ENCODE measurements at places on chromosomes 1 and 21.

DNA sequence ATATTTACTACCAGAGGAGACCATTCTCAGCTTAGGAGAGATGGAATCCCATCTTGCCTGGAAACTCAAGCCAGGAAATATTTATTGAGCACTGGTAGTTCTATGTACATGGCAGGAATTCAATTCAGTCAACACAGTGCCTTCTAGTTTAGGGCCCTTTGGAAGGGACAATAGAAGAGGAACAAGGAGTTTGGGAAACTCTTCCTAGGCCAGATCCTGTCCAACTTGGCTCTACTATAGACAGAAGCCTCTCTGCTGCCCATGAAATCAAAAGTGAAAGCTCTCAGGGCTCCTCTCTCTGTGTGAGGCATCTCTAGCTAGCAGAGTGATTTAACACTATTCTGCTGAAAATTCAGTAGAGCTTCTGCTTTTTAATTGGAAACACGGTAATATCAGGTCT lies 244.6 kb upstream of the MAP1LC3C start:
- DNase-seq: no peak

DNA sequence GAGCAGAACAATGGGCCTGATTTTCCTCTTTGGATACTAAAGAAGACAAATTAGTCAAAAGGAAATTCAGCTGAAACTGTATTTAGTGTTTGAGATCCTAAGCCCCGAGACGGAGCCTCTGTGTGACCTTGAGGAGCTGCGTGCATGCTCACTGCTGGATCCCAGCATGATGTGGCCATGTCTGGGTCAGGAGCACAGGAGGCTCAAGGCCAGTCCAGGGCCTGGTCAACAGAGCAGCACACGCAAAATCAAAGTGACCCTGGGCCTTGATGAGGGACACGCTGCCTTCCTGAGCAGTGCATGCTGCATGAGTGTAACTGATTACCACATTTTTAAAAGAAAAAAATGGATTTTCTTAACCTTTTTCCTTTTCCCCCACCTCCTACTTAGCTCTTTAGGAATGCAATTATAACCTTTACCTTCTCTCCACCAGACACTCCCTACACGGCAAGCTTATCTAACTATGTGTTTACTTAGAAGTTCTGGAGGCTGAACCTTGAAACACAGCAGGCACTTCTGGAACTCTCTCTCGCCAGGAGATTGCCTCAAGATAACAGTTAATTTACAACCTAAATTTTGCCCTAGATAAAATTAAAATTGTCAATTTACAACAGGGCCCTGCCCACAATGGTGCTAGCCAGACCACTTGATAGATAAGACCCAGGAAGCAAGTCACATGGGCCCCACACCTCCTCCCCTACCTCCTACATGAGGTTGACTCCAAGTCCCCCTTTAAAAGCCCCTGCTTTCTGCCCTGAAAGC lies 144.6 kb downstream of the LRIG2 start:
- DNase-seq: no peak

DNA sequence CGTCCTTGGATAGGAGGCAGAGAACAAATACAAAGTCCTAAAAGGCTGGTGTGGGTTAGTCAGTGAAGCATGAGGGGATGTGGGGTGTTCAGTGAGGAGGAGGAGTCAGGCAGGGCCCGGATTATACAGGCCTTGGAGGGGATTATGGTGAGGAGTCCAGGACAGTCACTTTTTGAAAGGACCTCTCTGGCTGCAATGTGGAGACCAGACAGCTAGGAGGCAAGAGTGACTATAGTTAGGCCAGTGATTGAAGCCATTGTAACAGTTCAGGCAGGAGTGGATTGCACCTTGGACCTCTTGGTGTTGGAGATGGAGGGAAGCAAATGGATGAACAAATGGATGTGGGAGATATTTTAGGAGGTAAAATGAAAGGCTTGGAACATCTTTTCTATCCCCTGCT lies 115.8 kb downstream of the C1orf94 start:
- DNase-seq: no peak

DNA sequence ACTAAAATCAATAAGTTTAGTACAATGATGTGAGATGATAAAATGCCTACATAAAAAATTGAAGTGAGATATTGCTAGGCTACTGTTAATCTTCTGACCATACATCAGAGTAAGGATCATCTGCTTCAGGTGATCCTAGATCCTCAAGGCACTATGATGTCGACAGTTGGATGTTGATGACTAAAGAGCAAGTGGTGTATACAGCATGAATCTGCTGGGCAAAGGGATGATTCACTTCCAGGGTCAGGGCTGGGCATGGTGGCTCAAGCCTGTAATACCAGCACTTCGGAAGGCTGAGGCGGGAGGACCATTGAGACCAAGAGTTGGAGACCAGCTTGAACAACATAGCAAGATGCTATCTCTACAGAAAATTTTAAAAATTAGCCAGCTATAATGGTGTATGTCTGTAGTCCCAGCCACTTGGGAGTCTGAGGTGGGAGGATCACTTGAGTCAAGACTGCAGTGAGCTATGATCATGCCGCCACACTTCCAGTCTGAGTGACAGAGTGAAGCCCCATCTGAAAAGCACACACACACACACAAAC lies 24.6 kb downstream of the NUF2 start:
- no peak for DNase-seq

GRCh38 chr1:115194506-115194905 lies 105.2 kb upstream of the TSPAN2 start:
- DNase-seq: no peak

GRCh38 chr1:29638281-29638680 lies 402.0 kb downstream of the PTPRU start:
- DNase-seq: no peak

- no peak for DNase-seq
Measured at GRCh38 chr1:40766017-40766416, 17.6 kb upstream of the KCNQ4 start.

DNA sequence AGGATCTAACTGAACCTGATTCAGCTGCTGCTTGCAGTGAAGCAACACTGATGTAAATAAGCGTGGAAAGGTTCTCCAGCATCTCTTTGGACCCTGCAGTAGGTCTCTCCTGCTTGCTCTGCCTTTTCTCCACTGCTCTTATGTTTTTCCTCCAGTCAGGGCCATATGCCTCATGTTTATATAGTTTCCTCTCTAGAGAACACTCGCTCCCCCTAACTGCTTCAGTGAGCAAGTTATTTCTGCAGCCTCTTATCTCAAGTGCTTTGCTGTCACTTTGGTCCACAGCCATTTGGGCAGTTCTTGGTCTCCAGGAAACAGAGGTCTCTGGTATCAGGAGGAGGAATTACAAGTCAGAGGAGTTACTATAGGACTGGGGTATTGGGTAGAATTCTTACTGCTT lies 5.3 kb downstream of the PRUNE1 start:
- DNase-seq: peak; percentile 24

DNA sequence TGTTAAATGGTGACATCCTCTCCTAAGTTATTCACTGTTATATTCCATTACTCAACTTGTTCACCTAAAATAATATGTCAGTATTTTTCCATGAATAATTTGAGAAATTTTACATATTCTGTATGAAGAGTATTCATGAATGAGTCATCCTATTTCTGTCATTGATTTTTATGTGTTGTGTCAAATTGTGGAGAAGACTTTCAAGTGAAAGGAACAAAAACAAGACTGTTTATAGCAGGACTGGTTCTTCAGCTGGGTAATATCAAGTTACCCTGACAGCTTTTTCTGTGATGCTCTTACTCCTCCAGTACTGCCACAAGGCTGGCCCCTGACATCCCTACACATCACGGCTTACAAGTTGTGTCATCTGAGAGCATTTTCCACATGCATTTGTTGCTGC lies 847.7 kb downstream of the NCAM2 start:
- no peak for DNase-seq

DNA sequence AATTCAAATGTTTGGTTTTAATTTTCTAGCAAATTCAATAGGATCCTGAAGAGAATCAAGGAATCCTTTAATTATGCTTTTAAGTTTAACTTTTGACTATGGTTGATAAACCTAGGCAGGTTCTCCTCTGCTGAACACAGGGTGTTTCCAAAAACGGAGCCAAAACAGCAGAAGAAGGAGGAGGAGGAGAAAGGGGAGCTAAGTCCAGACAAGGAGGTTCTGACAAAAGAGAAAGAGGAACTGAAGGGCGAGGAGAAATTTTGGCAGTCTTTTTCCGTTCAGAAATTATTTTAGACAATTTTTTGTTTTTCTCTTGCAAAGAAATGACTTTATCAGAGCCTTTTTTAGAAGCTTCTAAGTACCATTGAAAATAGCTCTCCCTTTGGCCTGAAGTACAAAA lies 33.2 kb upstream of the FNBP1L start:
- no peak for DNase-seq

GRCh38 chr1:90562892-90563291 lies 154.2 kb downstream of the BARHL2 start:
- DNase-seq: no peak

DNA sequence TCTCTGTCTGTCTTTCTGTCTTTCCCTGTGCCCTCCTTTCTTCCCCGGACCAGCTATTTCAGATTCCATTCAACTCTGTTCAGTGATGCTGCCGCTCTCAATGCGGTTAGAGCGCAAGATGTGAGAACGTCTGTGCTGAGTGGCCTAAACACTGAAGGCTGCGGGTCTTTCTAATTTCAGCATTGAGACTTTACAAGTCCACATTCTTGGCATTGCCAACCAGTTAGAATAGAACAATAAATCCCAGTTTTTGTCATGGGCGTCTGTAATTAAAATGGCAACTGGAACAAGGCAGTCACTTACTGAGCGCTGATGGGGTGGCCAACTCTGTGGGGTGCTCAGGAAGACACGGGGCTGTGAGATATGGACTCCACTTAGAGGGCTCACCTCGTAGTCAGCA lies 112.8 kb downstream of the DHRS3 start:
- DNase-seq: no peak

- no peak for DNase-seq
Measured at GRCh38 chr1:201096041-201096461, 16.2 kb downstream of the CACNA1S start.

GRCh38 chr1:95534985-95535384 lies 301.0 kb downstream of the RWDD3 start:
- no peak for DNase-seq

DNA sequence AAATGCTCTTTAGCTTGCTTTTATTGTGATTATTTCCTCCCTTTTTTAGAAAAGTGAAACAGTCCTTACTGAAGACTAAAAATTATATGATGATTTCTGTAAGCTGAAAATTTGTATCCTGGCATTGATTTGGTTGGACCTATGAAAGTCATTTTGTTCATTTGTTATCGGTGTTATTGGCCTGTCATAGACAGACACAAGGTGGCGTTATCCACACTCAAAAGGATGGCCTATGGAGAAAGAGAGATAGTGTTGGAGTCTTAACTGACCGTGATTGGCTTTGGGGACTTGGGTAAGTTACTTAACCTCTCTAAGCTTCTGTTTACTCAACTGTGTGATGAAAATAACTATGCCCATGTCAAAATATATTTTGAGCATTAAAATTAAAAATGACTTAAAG lies 203.6 kb upstream of the CHODL start:
- peak; percentile 21 for DNase-seq

Measured in CMK (cell line).